ENCODE measurements at places on chromosomes 1 and 21.
A peak's percentile ranks its signal among the peaks of the same experiment; 100 is the strongest.

GRCh38 chr1:164709541-164710278 lies 150.7 kb downstream of the PBX1 start:
- no peak for DNase-seq

- peak; percentile 64 for DNase-seq
Observed at GRCh38 chr1:156480411-156481192, 20.0 kb downstream of the MEF2D start.

GRCh38 chr1:109902204-109902985 lies 8.3 kb upstream of the CSF1 start:
- no peak for DNase-seq

- no peak for DNase-seq
Observed at GRCh38 chr1:7460807-7461206, 310.3 kb upstream of the VAMP3 start.

DNA sequence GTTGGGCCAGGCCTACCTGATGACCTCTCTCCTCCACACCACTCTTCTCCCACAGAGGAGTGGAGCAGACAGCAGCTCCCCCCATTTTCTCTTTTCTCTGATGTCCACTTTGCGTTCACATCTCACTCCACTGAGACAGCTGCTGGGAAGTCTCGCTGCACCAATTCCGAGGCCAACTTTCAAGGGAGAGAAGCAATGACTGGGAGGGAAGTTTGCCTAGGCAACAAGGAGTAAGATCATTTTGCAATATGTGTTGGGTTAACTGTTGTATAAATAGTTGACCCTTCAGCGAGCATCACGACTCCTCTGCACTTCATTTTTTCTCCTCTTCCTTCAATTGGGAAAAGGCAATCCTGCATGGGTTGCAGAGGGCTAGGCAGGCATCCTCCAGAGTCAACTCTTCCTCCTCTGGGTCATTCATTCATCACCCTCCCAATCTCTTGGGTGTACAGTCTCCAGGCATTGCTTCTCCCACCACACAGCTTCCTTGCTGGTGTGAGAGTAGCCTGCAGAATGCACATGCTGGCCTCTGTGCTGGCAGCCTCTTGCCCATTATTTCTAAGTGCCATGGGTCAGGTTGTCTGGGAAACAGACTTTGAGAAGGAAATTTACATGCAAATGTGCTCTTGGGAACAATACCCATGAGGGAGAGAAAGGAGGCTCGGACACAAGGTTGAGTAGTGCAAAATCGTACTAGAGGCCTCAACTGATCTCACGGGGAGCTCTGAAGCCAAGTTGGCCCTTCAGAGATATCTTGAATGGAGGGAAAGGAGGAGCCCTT lies 75.8 kb upstream of the BCAR3 start:
- no peak for DNase-seq

DNA sequence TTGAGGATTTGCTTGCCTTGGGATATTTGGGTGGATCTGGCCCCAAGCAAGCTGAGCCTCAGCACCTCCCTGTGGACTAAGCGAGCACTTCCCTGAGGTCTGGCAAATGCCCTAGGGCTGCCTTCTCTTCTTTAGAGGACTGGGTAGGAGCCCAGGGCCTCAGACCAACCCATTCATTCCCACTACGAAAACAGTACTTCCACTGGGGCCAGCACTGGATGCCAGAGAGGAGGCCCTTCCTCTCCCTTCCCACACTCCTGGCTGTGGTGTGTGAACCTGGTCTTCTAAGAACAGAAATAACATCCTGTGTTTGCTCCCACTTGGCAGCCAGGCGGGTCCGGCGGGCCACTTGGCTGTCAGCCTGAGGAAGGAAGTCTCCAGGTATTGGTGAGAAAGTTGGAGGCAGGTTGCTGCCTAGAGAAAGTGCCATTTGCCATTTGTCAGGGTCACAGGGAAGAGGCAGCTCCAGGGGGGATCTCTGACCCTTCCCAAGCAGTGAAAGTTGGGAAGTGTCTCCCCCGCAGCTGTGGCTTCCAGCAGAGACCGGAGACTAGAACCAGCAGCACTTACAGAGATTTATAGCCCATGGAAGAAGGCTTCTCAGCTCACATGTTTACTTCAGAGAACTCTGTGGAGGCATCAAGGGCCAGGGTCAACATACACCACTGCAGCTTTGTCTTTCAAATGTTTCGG lies 323.5 kb downstream of the SIPA1L2 start:
- DNase-seq, result no peak

DNA sequence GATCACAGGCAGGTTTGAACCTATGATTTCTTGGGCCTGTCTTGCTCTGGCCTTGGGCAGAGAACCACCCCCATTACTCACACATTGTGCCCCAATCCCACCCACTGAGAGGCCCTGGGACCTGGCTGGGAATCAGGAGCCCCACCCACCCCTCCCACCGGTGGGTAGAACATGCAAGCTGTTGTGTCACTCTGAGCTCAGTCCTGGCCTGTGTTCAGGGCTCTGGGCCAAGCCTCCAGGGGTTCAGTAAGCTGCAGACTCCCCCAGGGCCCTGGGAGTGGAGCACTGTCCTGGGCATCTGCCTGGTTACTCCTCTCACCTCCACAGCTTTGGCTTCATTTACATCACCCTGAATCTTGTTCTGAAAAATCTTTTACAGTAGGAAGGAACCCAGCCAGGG lies 270.5 kb downstream of the RRAGC start:
- no peak for DNase-seq

DNA sequence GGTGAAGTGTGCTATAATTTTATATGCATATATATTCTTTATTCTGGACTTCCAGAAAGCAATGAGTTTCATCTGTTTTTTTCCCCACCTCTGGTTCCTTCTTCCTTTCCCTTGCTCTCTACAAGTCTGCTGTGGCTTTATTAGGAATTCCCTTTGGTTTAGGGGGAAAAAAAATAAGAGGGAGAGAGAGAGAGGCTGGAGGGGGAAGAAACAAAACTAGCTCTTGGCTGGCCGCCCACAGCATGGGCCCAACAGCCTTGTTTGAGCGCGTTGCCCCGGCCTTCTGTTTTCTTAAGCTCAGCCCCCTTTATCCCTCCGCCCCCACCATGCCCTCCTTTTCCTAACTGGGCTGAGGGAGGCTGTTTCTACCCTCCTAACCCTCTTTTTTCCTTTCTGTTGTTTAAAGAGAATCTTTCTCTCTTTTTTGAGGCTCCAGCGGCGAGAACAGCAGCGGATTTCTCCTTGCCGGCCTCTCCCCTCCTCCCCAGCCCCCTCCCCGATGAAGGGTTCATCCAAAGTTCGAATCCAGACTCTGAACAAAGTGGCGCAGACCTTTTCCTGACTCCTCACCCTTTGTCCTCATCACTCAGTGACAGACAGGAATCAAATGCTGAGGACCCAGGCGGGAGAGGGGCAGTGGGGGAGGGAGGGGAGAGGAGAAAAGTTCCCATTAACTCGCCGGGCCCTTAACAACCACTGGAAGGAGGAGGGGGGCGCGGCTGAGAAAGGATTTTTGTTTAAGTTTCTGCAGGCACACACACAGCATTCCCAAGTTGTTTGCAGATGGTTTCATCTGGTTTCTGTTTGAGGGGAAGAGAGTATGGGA lies 29.7 kb downstream of the PBX1 start:
- DNase-seq, result no peak
